Glutamatergic neuron (in vitro differentiated cells): ENCODE measurements at places on chromosomes 3 and 15.

- DNase-seq = no peak
These were observed 6.0 kb downstream of the NCKIPSD start for GRCh38 chr3:48679411-48680391.

- no peak for DNase-seq
These were observed 284.9 kb upstream of the TBC1D5 start for GRCh38 chr3:18027161-18027939.

GRCh38 chr3:50972029-50972428, 297.3 kb downstream of the DOCK3 start:
- DNase-seq = no peak

DNA sequence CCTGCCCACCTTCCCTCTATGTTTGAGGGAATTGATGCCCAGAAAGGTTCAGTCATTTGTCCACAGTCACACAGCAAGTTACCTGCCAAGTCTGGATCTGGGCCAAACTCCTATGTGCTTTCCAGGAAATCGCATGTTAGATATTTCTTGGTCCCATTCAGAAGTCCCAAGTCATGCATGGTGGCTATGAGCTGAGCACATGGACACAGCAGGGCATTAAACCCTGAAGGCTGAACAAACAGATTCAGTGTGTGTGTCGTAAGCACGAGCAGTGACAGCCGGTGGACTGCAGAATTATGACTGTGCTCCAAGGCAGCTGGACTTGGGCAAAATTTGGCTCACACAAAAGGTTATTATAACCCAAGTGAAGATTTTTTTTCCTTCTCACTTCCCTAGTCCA, 11.4 kb upstream of the SLC6A6 start:
- DNase-seq = no peak

DNA sequence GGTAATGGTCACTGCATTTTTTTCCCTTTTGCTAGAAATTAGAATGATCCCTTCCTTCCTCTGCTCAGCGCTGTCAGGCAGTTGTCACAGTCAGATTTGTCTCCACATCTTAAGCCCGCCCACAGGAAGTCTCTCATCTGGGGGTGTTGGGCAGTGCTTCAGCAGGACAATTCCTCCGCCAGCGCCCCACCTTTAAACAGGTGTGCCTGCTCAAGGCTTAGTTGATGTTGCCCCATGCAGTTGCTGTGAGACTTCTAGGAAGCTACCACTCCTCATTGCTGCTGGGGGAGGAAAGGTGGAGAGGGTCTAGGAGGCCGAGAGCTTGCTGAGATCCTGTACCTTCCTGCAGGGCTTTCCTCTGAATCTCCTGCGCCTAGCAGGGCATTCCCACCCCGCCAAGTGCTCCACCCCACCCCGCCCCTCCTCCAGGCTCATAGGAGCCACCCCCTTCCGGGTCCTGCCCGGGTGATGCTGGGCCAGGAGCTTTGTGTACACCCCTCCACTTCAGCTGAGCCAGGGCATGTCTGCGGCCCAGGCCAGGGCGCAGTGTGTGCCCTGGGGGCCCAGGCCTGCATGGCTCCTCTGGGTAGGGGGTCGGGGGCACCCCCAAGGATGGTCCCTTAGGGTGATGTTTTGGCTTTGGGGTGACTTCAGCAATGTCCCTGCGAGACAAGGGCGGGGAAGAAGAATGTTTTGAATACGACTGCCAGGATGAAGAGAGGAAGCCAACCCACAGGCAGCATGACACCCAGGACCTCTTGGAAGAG, 68.7 kb downstream of the TRAK1 start:
- peak; percentile 59 for DNase-seq

GRCh38 chr3:121411523-121411922, 134.3 kb downstream of the POLQ start:
- no peak for DNase-seq

DNA sequence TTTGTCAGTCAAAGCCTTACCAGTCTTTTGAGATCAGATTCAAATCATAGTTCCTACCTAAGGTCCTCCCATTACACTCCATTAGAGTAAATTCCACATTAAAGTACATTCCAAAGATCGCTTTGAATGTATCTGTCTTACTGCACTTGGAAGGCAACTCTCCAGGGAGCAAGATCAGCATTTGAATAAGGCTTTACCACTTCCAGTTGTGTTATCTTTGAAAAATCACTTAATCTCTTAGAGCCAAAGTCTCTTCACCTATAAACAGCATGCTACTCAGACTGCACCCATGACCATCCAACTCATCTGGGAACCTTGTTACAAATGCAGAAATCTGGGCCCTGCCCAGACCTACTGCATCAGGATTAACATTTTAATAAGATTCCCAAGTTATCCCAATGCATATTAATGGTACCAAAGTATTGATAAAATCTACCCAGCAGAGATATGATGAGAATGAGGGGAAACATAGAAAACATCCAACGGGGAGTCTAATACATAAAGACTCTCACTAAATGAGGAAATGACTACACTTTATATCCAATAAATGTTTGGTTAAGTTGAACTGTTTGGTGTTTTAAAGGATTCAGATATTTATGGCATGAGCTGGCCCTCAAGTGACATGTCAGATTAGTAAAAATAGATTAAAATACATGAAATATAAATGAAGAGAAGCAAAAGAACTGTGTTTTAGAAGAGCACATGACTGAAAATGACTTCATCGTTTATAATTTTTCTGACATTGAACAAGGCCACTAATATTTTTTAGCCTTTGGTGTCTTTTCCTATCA, 75.9 kb downstream of the TNIK start:
- no peak for DNase-seq

DNA sequence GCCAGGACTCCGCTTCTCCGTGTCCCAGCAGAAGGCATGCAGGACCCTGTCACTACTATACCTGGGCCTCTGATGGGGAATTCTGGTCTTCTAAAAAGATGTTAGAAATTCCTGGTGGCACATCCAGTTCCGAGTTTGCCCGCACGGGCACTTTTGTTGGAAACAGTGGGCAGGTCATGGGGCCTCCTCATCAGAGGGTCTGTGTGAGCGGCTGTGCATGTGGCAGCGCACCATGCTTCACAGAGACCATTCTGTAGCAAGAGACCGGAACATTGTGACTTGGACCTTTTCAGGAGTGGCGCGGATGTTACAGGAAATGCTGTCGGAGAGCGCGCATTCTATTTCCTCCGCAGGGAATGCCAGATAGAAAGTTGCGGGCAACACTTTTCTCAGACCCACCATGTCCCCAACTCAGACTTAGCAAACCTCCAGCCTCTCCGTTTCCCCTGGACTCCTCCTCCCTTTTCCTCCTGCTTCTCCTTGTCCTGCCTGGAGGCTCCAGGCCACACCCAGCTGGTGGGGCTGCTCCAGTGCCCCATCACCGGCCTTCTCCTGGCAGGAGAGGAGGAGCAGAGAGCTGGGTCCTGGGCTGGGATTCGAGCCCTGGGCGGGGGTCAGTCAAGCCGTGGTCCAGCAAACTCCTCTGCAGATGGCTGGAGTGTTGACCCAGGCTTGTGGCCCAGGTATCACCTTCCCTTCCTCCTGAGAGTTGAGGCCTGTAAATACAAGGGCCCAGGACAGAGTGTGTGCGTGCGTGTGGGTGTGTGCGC, 46.6 kb downstream of the KLF13 start:
- DNase-seq = no peak

- no peak for DNase-seq
These were observed 64.9 kb upstream of the PYGO1 start for GRCh38 chr15:55652909-55653495.

GRCh38 chr3:139774560-139775302, 97.0 kb upstream of the NMNAT3 start:
- peak; percentile 29 for DNase-seq

GRCh38 chr3:141253326-141253725, 21.7 kb downstream of the PXYLP1 start:
- DNase-seq = no peak

DNA sequence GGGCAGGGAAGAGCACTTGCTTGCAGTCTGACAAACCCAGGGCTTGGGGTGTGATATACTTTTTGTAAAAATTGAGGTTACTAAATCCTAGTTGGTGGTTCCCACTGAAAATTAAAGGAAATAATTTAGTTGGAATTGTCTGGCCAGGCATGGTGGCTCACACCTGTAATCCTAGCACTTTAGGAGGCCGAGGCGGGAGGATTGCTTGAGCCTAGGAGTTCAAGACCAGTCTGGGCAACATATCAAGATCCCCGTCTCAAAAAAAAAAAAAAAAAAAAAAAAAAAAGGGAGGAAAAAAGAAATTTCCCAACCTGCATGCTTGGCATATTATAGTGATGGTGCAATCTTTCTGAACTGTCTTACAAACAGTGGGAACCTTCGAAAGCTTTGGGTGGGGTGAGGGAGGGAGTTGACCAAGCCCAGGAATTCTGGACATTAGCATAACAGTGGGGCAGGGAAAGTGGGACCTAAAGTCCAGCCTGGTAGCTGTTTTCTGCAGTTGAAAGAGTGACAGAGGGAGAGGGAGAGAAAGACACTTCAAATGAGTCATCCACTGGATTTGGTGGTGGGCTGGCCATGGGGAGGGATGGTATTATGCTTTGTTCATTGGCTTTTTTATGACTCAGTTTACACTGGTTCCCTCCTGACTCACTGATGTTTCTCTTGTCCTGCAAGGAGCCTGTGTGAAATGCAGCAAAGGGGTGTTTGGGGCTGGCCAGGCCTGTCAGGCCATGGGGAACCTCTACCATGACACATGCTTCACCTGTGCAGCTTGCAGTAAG, 41.1 kb downstream of the LIMD1 start:
- DNase-seq = no peak

- DNase-seq = no peak
These were observed 277.3 kb downstream of the GABRG3 start for GRCh38 chr15:27248251-27248650.

- no peak for DNase-seq
These were observed 43.0 kb upstream of the SLC41A3 start for GRCh38 chr3:126126811-126127431.

DNA sequence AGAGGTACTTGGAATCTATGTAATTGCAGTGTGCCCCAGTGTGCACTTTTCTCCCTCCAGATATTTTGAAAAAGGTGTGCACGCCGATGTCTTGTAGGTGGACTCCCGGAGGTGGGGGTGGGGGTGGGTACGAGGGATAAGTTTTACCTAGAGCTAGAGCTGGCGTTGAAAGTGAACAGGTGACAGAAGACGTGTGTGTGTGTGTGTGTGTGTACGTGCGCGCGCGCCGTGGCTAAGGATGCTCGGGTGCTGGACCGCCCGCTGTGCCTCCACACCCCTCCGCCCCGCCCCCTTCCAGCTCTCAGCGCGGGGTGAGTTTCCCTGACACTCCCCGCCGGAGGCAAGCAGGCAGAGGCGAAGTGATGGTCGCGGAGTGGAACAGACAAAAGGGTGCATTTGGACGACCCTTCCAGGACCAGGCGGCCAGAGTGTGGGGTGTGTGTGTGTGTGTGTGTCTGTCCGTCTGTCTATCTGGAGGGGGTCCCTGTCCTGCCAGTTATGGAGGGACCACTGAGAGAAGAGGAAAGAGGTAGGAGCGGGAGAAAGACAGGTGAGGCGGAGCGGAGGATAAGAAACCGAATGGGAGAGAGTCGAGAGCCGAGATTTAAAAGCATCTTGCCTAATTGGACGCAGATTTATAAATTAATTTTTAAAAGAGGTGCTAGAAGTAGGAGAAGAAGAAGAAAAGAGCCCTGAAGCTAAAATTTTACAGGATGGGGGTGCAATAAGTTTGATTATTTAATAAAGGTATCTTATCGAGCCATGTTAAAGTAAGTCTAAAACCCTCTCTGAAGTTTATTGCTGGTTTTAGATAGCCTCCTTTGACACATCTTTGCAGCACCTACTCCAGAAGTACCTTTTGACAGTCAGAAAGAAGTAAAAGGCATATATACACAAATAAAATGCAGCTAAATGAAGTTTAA, 335.8 kb upstream of the THRB start:
- DNase-seq = peak; percentile 59

GRCh38 chr3:88742106-88742505, 365.3 kb upstream of the EPHA3 start:
- no peak for DNase-seq

- DNase-seq = peak; percentile 2
These were observed 15.3 kb downstream of the IGDCC3 start for GRCh38 chr15:65362491-65362890.

DNA sequence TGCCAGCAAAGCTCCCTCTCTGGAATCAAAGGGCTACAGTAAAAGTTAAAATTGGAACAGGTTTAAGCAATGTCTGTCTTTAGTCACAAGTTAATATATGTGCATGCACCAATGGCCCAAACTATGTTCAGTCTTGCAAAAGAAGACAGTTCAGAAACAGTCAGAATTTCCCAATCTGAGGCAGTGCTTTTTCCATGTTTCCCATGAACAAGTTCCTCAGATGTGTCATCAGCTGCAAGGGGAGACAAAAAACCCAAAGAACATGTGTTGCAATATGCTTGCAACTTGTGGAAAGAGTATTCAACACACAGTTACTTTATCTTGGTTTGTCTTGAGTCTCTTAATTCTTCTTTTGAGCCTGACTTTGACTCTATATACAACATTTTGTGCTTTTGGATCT, 148.4 kb downstream of the USP13 start:
- DNase-seq = no peak

DNA sequence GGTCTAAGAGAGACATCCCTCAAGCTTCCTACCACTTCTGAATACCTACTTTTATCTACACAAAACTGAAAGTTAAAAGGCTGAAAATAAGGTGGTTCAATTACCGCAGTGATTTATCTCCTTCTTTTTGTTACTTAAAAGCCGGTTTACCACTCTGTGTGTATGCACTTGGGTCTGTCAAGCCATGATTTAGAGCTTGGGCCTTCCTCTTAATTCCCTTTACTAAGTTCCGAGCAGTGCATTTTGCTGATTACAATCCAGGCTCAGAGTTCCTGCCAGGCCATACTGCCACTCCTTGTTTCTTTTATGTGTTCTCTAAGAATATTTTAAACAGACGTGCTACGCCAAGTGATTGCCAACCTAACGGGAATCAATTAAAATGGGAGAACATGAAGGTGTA, 16.5 kb downstream of the KCTD6 start:
- no peak for DNase-seq

GRCh38 chr3:175411946-175412345, 552.8 kb downstream of the NAALADL2 start:
- no peak for DNase-seq

DNA sequence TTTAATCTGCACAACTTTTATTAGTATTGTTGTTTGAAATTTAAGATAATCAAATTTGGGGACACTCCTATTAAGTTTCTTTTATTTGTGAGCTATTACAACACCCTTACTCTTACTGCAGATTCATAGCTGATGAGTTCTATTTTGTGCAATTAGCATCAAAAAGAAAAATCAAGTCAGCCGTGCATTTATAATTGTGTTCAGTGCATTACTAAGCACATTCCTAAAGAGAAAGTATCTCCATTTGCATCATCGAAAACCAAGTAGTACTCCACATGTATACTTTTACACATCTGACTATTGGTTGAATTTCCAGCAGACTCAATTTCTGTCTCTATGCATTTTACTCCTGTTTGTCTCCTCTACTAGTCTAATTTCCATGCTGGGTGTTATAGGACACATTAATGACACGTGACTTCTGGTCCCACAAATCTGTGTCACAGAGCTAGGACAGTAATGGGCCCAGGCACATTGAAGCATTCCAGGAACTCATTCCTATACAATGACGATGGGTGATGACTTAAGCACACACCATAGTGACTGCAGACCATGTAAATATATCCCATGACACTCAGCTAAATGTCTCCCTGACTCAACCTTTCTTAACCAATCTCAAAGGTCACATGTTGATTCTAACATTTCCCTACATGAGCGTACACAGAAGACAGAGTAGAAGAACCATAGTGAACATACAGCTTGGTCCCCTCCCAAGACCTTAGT, 477.5 kb downstream of the LPP start:
- DNase-seq = no peak

GRCh38 chr3:134622806-134623365, 27.9 kb downstream of the KY start:
- DNase-seq = no peak
